ENCODE measurements at places on chromosomes 1 and 21.

DNA sequence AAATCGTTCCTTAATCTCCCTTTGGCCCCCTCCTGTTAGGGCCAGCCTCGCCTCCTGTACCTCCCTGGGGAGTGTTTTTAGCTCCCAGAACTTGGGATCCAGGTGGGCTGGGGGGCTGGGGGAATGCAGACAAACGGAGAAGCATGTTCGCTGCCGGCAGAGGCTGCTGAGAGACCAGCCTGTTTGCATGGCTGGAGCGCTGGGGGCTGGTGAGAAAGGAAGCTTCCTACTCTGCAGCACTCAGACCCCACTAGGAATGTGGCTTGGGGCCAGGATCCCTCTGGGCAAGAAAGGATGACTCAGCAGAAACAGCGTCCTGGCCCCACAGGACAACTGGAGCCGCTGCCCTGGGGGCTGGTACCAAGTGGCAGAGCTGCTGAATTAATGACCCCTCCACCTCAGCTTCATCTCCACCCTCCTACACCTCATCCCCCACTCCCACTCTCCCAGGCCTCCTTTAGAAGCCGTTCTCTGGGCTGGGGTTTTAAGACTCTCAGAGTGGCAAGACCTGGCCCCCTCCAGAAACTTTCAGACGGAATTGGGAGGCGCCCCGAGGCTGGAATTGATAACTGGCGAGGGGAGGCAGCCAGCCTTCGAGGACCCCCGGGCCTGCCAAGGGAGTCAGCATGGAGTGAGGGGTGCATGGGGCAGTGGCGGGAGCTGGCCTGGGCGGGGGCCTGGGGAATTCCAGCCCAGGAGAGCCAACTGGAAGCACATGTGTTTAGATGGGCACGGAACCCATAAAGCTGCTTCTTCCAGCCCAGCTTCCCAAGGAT, 28.5 kb upstream of the EPS8L3 start:
- no peak for DNase-seq

- no peak for DNase-seq
Measured at GRCh38 chr1:98453066-98453465, 208.5 kb upstream of the SNX7 start.

- DNase-seq: no peak
Measured at GRCh38 chr1:173337126-173337525, 130.0 kb upstream of the TNFSF4 start.

GRCh38 chr21:18776936-18777335, 373.4 kb upstream of the TMPRSS15 start:
- DNase-seq: no peak

- DNase-seq: no peak
Measured at GRCh38 chr1:205632669-205633169, 908 bp upstream of the ELK4 start.

DNA sequence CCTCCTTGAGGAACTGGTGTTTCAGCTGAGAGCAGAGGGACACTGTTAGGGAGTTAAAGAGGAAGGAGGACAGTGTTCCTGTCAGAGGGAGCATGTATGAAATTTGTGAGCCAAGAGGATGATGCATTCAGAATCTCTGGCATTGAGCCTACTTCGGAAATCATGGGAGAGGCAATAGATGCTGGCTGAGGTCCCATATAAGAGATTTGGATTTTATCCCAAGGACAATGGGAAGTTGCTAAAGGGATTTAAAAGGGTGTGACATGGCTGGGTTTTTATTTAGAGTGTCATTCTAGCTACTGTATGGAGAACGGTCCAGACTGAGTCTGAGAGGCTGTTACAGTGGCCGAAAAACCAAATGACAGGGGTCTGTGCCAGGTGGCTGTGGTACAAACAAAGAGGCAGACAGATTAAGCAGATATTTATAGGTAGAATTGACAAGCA, 403.2 kb upstream of the B3GALT2 start:
- DNase-seq: no peak

- DNase-seq: peak; percentile 9
Measured at GRCh38 chr1:53860967-53861411, 22.9 kb upstream of the NDC1 start.

GRCh38 chr1:206512851-206513180, 5.5 kb downstream of the RASSF5 start:
- no peak for DNase-seq

DNA sequence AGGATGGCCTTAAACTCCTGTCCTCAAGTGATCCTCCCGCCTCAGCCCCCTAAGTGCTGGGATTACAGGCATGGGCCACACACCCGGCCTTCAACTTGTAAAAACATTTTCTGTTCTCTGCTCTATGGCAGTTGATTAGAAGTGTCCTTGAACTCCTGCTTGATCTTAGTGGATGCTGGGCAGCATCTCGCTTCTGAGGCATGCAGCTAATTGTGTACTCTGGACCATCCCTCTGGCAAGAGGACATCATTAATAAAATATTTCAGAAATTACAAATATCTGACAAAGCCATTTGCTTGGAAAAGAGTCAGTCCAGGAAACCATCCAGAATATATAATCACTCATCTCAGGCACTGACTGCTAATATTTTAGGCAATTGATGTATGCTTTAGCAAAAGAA, 8.1 kb downstream of the NGF start:
- no peak for DNase-seq

GRCh38 chr1:219123036-219123435, 50.6 kb upstream of the LYPLAL1 start:
- no peak for DNase-seq

- no peak for DNase-seq
Measured at GRCh38 chr1:86616871-86617270, 70.0 kb downstream of the CLCA4 start.

DNA sequence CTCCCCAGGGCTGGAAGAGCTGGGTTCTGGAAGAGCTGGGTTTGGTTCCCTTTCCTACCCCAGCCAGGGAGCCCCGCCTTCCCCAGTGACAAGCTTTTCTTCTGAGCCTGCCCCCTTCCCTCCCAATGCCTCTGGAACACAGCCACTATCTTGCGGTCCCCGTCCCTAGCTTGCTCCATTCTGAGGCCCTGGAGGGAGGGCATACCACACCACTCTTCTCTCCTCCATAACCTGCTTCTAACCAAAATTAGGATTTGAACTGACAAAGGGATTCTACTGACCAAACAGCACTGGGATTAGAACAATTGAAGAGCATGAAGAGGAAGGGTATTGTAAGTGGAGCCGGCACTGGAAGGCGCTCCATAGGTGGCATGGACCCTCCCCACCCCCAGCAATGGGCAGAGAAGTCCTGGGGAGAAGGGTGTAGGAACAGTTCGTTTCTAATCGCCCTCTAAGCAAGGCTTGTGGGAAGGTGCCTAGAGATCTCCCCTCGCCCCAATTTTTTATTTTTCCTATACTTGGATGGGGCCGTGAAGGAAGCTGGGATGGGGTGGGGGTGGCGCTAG, 690 bp downstream of the C1orf216 start:
- no peak for DNase-seq

DNA sequence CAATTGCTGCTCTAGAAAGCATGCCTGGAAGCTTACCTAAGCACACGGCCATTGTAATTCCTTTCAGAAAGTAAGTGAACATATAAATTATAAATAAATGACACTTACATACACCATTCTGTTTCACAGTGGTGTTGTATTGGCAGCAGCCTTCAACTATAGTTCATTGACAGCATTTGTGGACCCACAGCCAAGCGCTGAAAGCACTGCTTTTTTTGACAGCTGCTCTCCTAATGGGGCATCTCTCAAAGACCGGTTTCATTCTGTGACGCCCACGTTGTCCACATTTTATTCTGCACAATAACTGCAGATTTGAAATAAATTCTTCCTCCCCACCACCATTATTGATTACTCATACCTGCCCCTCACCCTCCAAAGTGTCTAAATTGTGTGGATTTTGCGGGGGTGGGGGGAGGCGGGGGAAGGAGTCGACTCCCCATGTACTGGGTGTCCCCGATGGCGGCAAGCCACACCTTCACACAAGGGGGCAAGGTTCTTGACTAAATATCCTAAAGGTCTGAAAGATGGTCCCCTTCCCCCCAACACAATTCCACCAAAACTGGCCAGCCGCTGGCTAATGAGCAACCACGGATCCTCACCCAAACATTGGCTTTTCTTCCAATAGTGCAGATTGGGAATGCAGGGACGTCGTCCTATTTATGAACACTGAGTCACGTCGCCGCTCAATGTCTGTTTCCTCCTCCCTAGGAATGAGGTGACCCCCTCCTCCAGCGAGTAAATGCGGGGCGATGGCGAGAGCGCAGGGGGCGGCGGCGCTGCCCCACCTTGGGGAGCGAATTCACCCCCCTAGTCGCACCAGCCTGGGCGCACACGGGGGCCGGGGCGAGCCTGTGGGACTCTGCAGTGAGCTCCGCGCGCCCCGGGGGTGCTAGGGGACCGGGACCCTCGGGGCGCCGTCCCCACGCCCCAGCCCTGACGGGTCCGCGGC, 960 bp downstream of the RCAN1 start:
- DNase-seq: no peak

GRCh38 chr1:223430236-223430635, 37.0 kb downstream of the CCDC185 start:
- DNase-seq: no peak

DNA sequence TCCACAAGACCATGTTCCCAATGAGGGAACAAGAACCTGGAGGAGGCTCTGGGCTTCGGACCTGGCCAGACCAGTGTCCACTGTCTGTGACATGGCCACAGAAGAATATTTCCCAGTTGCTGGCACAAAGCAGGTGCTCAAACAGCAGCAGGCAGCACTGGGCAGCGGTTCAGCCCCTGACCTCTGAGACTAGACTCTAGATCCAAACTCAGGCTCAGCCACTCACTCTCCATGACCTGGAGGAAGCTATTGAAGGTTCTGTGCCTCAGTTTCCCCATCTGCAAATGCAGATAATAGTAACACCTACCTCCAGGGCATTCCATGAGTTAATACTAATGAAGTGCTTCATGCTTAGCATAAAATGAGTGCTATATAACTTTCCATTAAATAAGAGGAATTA, 8.0 kb downstream of the TMPRSS2 start:
- DNase-seq: no peak

DNA sequence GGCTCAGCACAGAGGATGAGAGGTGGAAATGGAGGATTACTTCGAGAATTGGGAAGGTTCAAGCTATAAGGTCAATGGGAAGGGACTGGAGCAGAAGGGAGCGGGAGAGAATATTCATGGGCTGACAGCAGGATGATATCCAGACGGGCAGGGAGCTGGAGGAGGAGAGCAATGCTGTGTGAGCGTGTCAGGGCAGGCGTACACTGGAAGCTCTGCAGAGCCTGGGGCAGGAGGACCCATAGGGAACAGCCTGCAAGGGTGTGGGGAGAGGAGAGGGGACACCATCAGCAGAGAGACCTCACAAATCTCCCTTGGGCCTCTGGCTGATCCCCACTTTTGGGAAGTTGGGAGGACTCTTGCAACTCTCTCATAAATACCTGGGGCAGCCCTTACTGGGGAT, 13.7 kb downstream of the CSF1 start:
- DNase-seq: no peak

DNA sequence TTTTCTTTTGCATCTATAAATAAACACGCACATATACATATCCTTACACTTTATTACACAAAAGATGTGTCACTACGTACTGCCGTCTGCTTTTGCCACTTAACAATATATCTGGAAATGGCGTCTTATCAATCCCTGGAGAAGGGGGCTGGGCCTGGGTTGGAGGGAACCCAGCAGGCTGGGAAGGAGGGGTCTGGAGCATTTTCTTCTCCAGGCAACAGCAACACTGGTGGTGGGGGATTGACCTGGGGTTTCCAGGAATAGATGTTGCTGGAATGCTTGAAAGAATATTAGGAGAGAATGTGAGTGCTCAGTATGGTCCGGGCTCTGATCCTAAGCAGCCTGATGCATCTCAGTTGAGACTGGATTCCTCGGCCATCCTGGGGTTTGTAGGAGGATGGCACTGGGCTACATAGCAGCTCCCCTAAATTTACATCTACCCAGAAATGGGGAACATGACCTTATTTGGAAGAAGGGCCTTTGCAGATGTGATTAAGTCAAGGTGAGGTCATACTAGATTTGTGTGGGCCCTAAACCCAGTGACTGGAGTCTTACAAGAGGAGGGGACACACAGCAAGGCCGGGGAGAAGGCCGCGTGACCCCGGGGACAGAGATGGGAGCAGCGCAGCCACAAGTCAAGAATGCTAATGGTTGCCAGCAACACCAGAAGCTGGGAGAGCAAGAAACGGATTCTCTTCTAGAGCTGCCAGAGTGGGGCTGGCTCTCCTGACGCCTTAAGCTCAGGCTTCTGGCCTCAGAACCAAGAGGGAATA, 98.6 kb downstream of the SIK1 start:
- DNase-seq: no peak

DNA sequence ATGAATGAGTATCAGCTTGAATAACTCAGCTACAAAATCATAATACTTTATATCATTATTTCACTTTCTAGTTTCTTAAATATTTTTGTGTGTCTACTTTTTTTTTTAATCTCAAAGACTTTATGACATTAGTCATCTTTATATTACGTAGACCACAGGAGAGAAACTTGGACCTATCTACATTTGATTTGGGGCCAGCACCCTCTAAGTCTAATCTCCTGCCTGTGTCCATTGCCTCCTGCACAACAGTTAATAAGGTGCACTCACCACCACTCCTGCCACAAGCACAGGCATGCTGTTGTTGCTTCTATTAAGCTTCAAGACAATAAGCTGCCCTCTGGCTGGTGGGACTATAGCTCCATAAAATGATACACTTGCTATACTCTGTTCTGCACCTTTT, 70.4 kb downstream of the DIRAS3 start:
- DNase-seq: no peak

- DNase-seq: no peak
Measured at GRCh38 chr1:236354330-236355147, 39.5 kb upstream of the EDARADD start.

DNA sequence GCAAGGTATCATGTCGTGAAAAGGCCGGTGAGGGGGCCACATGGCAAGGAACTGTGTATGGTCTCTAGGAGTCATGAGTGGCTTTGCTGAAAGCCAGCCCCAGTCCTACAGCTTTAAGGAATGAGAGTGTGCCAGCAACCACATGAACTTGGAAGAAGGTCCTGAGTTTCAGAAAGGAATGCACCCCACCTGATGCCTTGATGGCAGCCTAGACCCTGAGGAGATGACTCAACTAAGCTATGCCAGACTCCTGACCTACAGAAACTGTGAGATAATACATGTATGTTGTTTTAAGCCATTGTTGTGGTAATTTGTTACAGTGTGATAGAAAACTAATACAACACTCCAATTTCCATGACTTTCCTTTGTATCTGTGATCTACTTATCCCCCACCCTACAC, 33.5 kb upstream of the AKT3 start:
- DNase-seq: no peak
